IMR-90 (cell line): ENCODE measurements at places on chromosomes 3 and 15. TPM values are rescaled to one million over a fixed set of nuclear protein-coding genes. Genes with fewer than 3 reads are reported as not detected.

CLDN18 gene
- not detected in 2 replicates for total RNA-seq

CPNE9 gene
- not detected in 2 replicates for total RNA-seq

TIMP4 gene
- total RNA-seq, result 0.54 and 0.56 TPM in 2 replicates

- no peak for DNase-seq
These were observed 546.9 kb upstream of the CCDC54 start for GRCh38 chr3:106830334-106830733.

- DNase-seq, result no peak
These were observed 43.5 kb upstream of the RNU6-1 start for GRCh38 chr15:67883234-67883773.
